ENCODE measurements at places on chromosomes 2 and 18.

DNA sequence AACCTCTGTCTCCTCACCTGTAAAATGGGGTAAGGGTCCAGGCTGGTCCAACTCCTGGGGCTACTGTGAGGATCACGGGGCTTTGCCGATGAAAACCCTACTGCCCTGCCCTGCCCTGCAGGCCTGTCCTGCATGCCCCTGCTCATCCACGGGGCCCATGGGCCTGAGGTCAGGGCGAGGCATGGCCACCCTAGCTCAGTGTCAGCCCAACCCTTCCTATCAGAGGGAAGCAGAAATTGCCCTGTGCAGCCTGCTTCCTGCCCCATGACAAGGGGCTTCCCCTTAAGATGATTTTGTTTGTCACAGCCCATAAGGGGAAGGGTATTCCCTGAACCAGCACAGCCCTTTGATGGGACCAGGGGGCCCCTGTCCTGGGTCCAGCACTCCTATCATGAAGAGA is 353.6 kb upstream of the ID2 start:
- DNase-seq, result no peak

DNA sequence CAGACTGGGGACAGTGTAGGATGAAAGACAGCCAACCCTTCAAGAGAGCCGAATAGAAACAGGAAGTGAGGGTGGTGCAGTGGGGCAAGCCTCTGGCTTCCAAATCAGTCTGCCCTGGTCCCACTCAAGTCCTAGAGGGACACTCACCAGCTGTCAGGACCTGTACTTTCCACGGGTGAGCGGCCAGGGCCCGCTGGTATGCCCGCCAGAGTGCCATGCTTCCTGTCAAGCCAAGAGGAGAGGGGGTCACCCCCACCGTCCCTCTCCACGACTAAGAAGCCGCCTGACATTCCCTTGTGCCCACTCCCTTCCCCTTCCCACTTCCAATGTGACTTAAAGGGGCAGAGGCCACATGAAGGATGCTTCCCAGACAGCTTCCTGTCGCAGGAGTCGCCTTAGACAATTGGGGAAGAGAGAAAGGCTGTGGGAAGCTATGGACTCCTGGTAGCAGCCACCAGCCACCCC is 564 bp downstream of the MPV17 start:
- DNase-seq, result peak; percentile 49

- no peak for DNase-seq
Measured at GRCh38 chr2:101610750-101611315, 86.7 kb upstream of the MAP4K4 start.

DNA sequence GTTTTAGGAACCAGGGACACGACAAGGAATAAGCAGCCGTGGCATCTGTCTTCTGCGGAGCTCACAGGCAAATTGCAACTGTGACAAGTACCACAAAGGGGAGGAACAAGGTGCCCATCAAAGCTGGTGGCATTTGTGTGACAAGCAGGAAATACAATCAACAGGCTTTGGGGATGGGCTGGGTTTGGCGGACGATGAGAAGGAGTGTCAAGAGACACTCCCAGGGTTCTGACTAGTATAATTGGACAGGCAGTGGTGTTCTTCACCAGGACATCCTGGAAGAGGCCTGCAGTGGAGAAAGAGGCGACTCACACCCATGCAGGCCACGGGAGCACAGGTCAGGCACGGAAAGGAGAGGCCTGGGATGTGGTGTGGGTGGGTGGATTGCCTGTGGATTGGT is 14.2 kb upstream of the SPATA3 start:
- no peak for DNase-seq

- DNase-seq, result no peak
Measured at GRCh38 chr18:22594155-22594690, 176.5 kb upstream of the CTAGE1 start.

- DNase-seq, result no peak
Measured at GRCh38 chr2:177298191-177298590, 33.7 kb upstream of the NFE2L2 start.

Measured in pancreas (tissue), 10 donors.